ENCODE measurements at places on chromosomes 6 and 20.

DNA sequence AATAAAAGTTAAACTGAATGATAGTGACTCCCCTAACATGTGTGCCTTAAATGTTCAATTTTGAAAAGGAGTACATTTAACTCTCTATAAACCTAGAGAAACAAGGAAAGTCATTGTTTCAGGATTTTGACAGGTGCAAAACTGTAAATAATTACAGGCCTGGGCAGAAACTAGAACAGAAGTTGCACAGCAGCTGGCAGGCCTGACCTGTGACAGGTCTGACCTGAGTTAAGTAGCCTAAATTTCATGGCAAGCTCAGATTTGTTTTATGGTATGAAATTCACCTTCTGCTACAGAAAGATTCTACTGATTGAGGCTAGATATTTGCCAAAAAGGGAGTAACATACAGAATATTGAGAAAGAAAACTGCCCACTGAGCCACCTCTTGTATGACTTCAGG lies 166.1 kb downstream of the CDKAL1 start:
- DNase-seq: no peak

DNA sequence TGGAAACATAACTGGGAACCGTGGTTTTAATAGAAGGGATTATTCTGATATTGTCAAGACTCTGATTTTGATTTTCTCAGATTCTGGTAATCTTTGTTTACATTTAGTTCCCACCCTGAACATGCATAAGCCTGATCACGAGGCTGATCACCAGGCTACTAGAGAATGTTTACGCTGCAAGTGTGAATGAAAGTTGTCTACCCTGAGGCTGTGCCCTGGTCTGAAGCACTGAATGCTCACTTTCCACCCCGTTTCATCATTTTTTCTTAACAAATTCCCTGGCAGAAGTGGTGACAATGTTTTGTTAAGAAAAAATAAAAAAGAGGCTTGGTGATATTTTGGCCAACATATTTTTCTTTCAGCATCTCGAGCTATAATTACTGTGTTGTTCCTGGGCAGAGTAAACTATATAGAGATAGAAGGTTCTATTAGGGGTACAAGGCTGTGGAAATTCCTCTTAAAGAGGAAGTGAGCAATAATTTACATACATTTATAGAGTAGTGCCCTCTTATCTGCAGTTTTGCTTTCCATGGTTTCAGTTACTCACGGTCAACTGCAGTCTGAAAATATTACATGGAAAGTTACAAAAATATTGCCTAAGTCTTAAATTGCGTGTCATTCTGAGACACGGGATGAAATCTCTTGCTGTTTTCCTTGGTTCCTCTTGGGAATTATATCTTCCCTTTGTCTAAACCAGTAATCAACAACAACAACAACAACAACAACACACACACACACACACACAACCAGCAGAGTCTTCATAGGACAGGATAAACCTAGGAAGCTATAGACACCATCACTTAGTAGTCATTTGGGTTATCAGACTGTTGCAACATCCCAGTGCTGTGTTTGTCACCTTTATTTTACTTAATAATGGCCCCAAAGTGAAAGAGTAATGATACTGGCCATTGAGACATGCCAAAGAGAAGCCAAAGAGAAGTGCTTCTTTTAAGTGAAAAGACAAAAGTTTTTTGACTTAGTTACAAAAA lies 566.6 kb upstream of the CITED2 start:
- no peak for DNase-seq

- no peak for DNase-seq
Observed at GRCh38 chr20:32823737-32824588, 4.2 kb downstream of the MAPRE1 start.

- no peak for DNase-seq
Observed at GRCh38 chr20:36097337-36098151, 57.0 kb upstream of the EPB41L1 start.

DNA sequence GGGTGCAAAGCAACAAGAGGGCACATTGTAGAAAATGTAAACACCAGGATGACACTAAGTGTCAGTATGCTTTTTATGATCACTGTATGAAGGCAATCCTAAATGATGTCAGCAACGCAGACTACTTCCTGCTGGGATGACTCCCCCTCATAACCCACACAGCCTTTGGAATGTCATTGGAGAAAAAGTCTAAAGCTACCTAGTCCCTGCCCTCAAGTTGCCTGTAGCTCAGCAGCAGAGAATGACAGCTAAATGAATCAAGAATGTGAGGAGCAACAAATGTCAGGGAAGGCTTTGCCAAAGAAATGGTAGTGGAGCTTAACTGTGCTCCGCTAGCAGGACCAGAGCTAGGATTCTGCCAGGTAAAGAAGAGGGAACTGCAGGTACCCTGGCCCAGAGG lies 555.6 kb downstream of the CD83 start:
- DNase-seq: no peak

All from GM04504 (cell line).